ENCODE measurements at places on chromosomes 13 and 19.
A peak's percentile ranks its signal among the peaks of the same experiment; 100 is the strongest.

DNA sequence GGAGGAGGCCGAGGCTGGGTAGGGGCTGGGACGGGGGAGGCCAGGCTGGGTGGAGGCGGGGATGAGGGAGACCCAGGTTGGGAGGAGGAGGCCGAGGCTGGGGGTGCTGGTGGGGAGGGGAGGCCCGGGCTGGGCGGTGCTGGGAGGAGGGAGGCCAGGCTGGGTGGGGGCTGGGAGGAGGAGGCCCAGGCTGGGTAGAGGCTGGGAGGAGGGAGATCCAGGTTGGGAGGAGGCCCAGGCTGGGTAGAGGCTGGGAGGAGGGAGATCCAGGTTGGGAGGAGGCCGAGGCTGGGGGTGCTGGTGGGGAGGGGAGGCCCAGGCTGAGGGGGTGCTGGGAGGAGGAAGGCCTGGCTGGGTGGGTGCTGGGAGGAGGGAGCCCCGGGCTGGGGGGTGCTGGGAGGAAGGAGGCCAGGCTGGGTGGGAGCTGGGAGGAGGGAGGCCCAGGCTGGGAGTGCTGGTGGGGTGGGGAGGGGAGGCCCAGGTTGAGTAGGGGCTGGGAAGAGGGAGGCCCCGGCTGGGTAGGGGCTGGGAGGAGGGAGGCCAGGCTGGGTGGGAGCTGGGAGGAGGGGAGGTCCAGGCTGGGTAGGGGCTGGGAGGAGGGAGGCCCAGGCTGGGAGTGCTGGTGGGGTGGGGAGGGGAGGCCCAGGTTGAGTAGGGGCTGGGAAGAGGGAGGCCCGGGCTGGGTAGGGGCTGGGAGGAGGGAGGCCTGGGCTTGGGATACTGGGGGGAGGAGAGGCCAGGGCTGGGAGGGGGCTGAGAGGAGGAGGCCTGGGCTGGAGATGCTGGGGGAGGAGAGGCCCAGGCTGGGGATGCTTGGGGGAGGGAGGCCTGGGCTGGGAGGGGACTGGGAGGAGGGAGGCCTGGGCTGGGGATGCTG, 10.7 kb downstream of the TPGS1 start:
- DNase-seq = peak; percentile 36

- DNase-seq = no peak
Measured at GRCh38 chr13:49308097-49308875, 60.6 kb downstream of the CDADC1 start.

DNA sequence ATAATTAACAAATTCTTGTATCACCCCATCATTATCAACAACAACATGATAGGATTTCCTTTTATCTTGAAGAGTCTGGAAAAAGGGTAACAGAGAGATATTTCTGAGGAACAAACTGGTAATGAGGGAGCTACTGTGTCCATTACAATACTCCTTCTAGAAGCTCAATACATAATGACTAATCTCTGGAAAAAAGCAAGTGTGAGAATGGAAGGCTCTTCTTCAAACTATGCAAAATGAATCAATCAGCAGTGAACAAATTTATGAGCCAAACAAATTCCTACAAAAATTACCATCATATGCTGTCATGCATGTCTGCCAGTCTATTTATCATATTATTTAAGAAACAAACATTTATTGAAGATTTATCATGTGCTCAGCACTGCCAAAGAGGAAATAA, 30.0 kb upstream of the USPL1 start:
- no peak for DNase-seq

- DNase-seq = no peak
Measured at GRCh38 chr13:90315061-90315460, 1032.4 kb upstream of the MIR17HG start.
